ENCODE measurements at places on chromosomes 2 and 18. TPM values are rescaled to one million over a fixed set of nuclear protein-coding genes. Genes with fewer than 3 reads are reported as not detected.

Gene CABYR
- 29.4 TPM for total RNA-seq

Gene RGPD8
- 20.9 TPM for total RNA-seq

Gene CD8B2
- total RNA-seq = not detected

Gene KCNG2
- total RNA-seq = not detected

Gene ORC2
- total RNA-seq = 41.8 TPM

Gene ZBTB14
- 12.6 TPM for total RNA-seq

Gene PAX8
- total RNA-seq = 0.15 TPM

Gene MROH2A
- total RNA-seq = not detected

Gene EMILIN2
- 18.3 TPM for total RNA-seq

DNA sequence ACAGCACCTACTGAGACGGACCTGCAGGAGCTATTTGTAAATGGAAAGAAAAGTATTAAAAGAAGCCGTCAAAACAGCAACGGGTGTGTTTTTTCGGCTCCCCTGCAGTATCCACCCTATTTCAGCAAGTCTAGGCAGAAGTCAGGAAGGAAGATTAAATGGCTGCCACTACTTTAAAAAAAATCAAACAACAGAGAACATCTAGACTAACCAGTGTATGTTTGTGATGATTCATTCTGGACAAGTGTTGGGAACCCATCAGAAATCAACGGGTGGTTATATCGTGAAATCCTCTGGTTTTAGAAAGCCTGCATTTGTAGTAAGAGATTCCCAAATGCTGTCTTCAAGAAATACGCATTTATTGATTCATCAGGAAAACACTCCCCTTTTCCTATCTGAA, 9.0 kb downstream of the PMAIP1 start:
- no peak for DNase-seq
- H3K27ac ChIP-seq = no peak overlapping the region
- no peak overlapping the region for H3K4me3 ChIP-seq

DNA sequence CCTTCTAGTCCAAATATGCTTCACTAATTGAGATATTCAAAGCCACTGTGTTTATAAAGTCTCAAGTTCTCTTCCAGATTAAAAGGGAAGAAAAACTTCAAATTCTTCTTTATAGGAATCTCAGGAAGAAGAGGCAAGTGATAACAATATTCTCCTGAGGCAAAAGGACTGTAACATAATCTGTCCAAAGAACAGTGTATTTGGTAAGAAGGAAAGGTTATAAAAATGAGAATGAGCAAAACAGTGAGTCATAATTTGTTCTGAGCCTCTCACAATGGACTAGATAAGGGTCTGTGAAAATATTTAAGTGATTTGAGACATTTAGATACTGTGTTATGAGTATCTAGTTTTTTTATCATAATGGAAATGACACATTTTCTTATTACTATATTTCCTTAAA, 44.3 kb downstream of the SNRPD1 start:
- H3K4me1 ChIP-seq = no peaks in the 10 kb centered on the region
- H3K4me3 ChIP-seq = no peak overlapping the region

- H3K4me1 ChIP-seq = no peaks in the 10 kb centered on the region
- no peak overlapping the region for H3K27ac ChIP-seq
- H3K4me3 ChIP-seq = no peak overlapping the region
- DNase-seq = no peak
- H3K36me3 ChIP-seq = no peaks in the 10 kb centered on the region
Observed at GRCh38 chr2:233820774-233821105, 33.6 kb downstream of the HJURP start.

DNA sequence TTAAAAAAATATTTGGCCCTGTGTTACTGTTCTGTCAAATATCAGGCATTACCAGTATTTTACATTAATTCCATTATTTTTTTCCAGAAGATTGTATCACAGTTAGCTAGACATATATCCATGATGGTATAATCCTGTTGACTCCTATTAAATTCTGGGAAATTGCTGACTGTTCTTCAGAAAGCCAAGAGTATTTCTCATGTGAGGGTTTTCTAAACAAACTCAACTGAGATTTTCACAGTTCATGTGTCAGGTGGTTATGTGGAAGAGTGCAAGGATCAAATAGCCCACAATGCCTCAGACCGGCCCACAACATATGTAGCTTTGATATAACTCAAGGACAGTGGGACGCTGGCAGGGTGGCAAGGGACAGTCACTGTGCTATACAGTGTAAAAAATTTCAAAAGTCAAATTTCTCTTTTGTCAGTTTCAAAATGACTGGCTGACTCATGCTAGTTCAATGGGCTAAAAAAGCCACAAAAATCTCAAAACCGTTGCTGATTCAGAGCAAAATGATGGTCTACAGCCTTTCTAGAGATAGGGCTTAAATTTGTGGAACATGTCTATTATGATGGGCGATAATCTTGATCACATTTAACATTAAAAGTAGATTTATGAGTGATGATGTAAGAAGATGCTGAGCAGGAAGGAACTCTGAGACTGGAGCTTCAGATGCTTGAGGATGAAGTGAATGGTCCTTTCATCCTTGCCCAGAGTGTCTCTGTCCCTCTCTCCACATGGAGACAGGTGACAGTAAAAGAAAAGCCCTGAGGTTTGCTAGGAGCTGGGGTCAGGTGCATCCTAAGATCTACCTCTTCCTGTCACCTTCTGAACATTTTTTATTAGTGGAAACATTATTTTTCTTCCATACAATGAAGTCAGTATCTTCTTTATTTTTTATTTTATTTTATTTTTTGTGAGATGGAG, 175.8 kb upstream of the PIEZO2 start:
- H3K27ac ChIP-seq = no peak overlapping the region
- DNase-seq = no peak
- H3K36me3 ChIP-seq = no peaks in the 10 kb centered on the region
- H3K4me3 ChIP-seq = no peak overlapping the region
- H3K27me3 ChIP-seq = no peaks in the 10 kb centered on the region

GRCh38 chr18:74857901-74858300, 260.2 kb downstream of the ZNF407 start:
- no peak overlapping the region for H3K27ac ChIP-seq
- no peak overlapping the region for H3K4me3 ChIP-seq
- H3K27me3 ChIP-seq = no peaks in the 10 kb centered on the region
- DNase-seq = no peak
- H3K4me1 ChIP-seq = no peaks in the 10 kb centered on the region

DNA sequence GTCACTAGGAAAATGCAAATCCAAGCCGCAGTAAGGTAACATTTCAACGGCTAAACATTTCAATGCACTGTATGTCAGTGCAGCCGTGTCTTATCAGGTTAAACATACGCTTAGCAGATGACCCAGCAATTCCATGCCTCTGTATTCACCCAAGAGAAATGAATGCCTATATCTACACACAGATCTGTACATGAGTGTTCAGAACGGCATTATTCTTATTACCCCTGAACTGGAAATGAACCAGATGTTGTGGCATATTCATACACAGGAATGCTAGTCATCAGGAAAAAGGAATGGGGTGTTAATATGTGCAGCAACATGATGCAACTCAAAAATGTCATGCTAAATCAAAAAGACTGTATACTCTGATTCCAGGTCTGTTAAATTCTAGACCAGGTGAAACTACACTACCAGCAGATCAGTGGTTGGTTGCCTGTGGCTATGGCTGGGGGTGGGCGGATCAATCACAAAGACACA, 80.4 kb upstream of the RPL31 start:
- no peak overlapping the region for H3K27ac ChIP-seq
- H3K36me3 ChIP-seq = no peaks in the 10 kb centered on the region
- no peak for DNase-seq
- H3K27me3 ChIP-seq = no peaks in the 10 kb centered on the region
- no peaks in the 10 kb centered on the region for H3K4me1 ChIP-seq

- H3K27ac ChIP-seq = no peak overlapping the region
- DNase-seq = no peak
- no peaks in the 10 kb centered on the region for H3K36me3 ChIP-seq
- peaks cover 7% of the 10 kb centered on the region for H3K27me3 ChIP-seq
- no peaks in the 10 kb centered on the region for H3K4me1 ChIP-seq
Observed at GRCh38 chr18:23964282-23965238, 50.0 kb upstream of the TTC39C start.

DNA sequence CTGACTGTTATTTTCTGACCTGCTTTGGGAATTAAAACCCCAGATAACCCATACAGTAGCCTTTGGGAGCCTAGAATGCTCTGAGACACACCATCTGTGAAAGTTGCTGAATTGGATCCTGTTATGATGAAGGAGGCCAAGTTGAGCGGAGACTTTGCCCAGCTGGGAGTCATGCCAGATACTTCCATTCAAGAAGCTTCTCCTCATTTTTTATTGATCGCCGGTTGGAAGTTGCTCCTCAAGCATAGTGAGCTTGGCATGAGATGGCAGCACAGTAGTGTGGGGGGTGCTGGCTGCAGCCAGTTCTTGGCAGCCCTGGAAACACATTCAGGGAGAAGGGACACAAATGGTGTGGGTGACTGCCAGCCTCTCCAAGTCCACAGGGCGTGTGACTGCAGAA, 270.7 kb upstream of the NRP2 start:
- DNase-seq = no peak
- H3K4me1 ChIP-seq = no peaks in the 10 kb centered on the region
- H3K27ac ChIP-seq = no peak overlapping the region
- no peaks in the 10 kb centered on the region for H3K36me3 ChIP-seq
- no peak overlapping the region for H3K4me3 ChIP-seq

DNA sequence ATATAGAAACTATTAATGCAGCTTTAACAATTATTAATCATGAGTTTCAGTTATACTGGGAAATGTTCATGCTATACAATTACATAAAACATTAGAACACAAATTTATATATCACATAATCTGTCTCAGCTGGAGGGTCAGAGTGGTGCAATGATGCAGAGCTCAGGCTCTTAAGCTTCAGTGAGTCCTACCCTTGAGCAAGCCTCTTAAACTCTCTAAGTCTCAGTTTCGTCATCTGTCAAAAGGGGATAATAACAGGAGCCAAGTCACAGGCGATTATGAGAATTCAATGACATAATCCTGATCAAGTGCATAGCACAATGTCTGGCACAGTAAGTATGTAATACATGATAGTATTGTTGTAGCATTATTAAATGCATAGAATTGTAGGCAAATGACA, 46.0 kb downstream of the LAMA1 start:
- H3K4me3 ChIP-seq = no peak overlapping the region
- no peaks in the 10 kb centered on the region for H3K4me1 ChIP-seq
- no peak overlapping the region for H3K27ac ChIP-seq
- H3K36me3 ChIP-seq = no peaks in the 10 kb centered on the region
- H3K27me3 ChIP-seq = no peaks in the 10 kb centered on the region

DNA sequence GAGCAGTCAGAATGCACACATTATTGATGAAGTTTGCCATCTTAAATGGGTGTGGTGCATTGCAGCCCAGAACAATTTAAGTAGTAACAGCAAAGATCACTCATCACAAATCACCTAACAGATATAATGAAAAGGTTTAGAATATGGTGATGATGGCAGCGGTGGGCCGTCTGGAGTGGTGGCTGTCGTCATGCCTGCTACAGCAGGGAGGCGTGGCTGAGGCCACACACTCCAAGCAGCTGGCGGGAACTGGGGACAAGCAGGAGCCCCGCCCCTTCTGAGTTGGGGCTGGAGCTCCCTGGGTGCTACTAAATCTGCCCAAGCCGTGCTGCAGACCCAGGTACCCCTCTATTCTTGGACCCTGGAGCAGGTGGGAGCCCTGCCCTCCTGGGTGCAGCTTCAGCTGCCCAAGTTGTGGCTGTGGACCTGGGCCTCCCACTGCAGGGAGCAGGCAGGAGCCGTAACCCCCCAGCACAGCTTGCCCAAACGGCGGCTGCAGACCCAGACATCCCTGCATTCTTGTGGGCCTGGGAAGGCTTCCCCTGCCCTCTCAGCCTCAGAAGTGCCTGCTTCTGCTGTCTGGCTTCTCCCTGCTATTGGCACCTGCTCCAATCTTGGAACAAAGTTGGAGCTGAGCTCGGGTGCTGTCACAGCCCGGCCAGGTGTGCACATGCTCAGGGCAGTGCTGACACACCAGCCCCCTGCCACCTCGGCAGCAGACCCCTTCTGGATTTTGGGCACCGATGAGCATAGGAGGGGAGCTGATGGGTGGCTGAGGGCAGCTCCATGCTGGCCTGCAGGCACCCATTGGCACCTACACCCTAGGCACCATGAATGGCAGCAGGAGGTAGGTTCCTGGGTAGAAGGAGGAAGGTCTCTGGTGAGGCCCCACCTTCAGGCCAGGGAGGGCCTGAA, 149.3 kb downstream of the EHBP1 start:
- no peak for DNase-seq
- H3K4me1 ChIP-seq = peaks cover 5% of the 10 kb centered on the region
- no peaks in the 10 kb centered on the region for H3K36me3 ChIP-seq
- H3K27me3 ChIP-seq = no peaks in the 10 kb centered on the region
- H3K4me3 ChIP-seq = no peak overlapping the region

GRCh38 chr18:58375051-58375450, 253.8 kb downstream of the ALPK2 start:
- no peak for DNase-seq
- no peaks in the 10 kb centered on the region for H3K27me3 ChIP-seq
- H3K27ac ChIP-seq = no peak overlapping the region
- peaks cover 2% of the 10 kb centered on the region for H3K36me3 ChIP-seq
